Stimulated activated CD8-positive, alpha-beta memory T cell treated with anti-CD3 and anti-CD28 coated beads, Interleukin-4, amount 100 ng/mL, for 4 hours (primary cell): ENCODE measurements at places on chromosomes 16 and 17.

DNA sequence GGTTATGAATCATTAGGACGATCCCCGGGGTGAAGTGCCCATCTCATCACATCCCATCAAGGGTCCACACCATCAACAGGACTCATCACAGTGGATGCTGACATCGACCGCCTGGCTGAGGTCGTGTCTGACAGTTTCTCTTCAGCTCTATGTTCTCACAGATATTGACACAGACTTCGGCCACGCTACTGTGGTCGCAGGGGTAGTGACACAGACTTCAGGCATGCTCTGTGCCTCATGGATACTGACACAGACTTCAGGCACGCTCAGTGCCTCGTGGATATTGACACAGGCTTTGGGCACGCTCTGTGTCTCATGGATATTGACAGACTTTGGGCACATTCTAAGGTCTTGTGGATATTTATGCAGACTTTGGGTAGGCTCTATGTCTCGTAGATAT, 50.1 kb downstream of the KLHDC4 start:
- DNase-seq = no peak

- no peak for DNase-seq
These were observed 318.2 kb downstream of the NPIPA8 start for GRCh38 chr16:18018376-18018775.

DNA sequence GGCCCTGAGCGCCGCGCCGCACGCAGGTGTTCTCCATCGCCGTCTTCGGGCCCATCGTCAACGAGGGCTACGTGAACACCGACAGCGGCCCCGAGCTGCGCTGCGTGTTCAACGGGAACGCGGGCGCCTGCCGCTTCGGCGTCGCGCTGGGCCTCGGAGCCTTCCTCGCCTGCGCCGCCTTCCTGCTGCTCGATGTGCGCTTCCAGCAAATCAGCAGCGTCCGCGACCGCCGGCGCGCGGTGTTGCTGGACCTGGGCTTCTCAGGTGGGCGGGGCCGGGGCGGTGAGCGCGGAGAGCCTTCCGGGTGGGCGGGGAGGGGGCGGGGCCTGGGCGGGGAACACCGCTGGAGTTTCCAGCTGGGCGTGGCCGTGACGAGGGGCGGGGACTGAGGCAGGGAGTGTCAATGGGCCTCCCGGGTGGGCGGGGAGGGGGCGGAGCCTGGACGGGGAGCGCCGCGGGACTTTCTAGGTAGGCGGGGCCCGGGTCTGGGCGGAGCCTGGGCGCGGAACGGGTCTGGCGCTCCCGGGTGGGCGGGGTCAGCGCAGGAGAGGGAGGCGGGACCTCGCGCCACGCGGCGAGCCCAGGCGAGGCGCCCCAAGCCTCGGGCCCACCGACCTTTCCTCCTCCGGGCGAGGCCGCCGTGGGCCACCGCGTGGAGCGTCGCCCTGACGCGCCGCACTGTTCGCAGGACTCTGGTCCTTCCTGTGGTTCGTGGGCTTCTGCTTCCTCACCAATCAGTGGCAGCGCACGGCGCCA, 2.4 kb downstream of the SYNGR3 start:
- peak; percentile 97 for DNase-seq

DNA sequence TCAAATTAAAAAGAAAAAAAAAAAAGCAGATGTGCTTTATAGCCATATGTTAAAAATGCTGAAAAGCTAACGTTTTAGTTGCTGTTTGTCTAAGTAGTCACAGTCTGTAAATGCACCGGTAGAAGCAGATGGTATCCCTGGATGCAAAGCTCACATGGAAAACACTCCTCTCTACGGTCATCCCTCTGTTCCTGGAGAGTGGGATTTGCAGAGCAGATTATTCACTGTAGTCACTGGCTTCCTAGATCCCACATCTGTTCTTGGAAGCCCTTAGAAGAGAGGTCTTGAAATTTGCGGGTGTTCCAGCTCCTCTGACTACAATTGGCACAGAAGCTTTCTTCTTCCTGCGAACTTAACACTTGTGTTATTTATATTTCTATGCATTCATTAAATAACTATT, 186.6 kb downstream of the PMP22 start:
- DNase-seq = no peak

DNA sequence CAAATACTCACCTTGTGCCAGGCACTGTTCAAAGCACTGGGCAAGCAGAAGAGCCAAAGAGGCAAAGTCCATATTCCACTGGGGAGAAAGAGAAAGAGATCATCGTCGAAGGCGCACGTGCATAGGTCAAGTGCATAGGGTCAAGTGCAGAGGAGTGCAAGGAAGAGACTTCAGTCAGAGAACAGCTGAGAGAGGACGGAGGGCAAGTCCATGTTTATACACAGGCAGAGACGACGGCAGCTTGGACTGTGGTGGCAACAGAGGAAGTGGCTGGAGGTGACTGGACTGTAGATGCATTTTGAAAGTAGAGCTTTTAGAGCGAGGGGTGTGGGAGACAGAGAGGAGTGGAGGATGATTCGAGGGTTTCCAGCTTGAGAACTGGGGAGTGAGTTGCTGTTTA, 74.7 kb upstream of the SDK2 start:
- DNase-seq = no peak

DNA sequence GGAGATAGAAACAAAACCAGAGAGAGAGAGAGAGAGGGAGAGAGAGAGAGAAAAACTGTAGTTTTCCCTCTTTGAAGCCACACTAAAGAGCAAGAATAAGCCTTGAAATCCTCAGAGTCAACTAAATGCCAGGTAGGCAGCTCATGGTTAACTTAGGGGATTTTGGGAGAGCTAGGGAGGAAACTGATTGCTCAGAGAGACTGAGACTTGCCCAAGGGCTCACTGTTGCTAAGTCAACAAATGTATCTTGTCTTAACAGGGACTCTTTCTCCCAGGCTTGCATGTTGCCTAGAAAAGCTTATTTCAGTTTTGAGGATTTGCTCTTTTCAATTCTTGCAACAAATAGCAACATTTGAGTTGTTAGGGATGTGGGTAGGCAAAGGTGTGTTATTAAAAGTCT, 4.5 kb upstream of the SLC5A11 start:
- no peak for DNase-seq

- DNase-seq = no peak
These were observed 22.9 kb downstream of the PRR11 start for GRCh38 chr17:59178266-59178985.

- DNase-seq = no peak
These were observed 39.5 kb upstream of the HLF start for GRCh38 chr17:55225237-55225636.

DNA sequence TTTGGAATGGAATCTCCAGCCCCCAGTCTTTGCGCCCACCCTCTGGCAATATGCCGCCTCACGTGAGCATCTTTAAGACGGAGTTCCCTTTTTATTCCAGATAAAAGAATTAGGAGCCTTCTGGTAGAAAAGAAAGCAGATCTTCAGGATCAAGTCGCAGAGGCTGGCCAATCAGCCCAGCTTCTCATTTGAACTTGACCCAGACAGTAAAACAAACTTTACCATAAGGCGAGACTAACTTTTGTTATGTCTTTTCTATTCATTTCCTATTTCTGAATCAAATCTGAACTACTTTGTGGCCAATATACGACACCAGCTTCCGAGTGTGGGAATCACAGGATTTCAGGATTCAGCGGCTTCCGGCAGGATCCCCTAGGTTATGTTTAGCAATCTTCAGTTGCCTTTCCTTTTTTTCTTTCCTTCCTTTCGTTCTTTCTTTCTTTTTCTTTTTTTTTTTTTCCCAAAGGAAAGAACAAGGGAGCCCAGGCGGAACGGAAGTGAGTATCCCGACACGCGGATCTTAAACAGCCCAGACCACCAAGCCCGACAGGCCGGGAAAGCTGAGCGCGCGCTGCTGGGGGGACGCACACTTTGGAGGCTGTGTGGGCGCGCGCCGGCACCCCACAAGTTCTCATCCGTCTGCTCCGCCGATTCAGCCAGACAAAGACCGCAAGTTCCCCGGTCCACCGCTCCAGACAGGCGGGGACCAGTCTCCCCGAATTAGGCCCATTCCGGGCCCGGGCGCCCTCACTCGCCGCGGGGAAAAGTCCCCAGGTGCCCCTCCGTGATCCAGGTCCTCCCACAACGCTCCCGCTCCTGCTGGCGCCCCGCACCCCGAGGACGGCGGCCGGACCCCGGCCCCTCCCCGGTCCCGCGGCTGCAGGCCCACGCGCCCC, 633 bp downstream of the TBC1D16 start:
- no peak for DNase-seq

- no peak for DNase-seq
These were observed 321.8 kb downstream of the HS3ST3B1 start for GRCh38 chr17:14622615-14623101.
